ENCODE measurements at places on chromosomes 5 and 9.

GRCh38 chr9:99244344-99245260 lies 22.5 kb downstream of the SEC61B start:
- DNase-seq: no peak

GRCh38 chr5:135100431-135100830 lies 66.4 kb upstream of the PITX1 start:
- DNase-seq: no peak

DNA sequence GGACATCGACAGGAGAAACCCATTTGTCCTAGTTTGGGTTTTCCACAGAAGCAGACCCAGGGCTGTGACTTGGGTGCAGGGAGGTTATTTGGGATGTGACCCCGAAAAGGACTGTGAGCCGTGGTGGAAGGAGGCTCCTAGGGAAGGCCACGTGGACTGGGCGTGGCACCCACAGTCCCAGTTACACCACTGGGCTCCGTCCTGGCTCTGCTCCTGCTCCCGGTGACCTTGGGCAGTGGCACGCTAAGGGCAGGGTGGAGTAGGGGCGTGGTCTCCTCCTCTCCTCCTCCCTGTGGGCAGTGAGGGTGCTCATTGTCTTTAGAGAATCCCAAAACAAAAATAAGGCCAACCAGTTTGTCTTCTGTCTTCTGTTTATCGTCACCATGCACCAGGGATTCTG lies 190.1 kb downstream of the GADD45G start:
- no peak for DNase-seq

- DNase-seq: peak; percentile 54
Measured at GRCh38 chr5:176629853-176630680, at the start of the genes EIF4E1B and SNCB. Gene EIF4E1B (plus strand): TSS chr5:176630675. CDS start chr5:176642788, 12,113 bp downstream. Gene SNCB (minus strand): TSS chr5:176630534. CDS start chr5:176629654, 880 bp downstream.

GRCh38 chr9:128689293-128689774 lies 312 bp downstream of the SET start:
- no peak for DNase-seq

Data from stimulated activated CD4-positive, alpha-beta T cell treated with anti-CD3 and anti-CD28 coated beads, Interleukin-12 subunit alpha, Interleukin-12 subunit beta, amount 100 ng/mL, for 24 hours (primary cell).